Lung (tissue), 17 donors: ENCODE measurements at places on chromosomes 5 and 9. TPM values are rescaled to one million over a fixed set of nuclear protein-coding genes. Genes with fewer than 3 reads are reported as not detected.
A peak's percentile ranks its signal among the peaks of the same experiment; 100 is the strongest.

DNA sequence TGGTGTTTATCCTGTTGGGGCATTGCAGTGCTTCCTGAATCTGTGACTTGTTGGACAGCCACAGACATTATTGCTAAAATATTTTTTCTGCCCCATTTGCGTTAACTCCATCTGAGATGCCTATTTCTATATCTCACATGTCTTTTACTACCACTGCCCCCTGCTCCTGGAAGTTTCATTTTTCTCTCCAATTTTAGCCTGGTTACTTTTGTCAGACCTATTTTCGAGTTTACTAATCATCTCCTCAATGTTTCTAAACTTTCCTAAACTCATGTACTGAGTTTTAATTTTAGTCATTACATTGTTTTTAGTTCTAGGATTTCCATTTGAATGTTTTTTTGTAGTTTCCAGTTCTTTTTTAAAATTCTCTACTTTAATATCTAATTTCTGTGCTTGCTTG is 17.6 kb downstream of the HAPLN1 start:
- DNase-seq: no peak

DNA sequence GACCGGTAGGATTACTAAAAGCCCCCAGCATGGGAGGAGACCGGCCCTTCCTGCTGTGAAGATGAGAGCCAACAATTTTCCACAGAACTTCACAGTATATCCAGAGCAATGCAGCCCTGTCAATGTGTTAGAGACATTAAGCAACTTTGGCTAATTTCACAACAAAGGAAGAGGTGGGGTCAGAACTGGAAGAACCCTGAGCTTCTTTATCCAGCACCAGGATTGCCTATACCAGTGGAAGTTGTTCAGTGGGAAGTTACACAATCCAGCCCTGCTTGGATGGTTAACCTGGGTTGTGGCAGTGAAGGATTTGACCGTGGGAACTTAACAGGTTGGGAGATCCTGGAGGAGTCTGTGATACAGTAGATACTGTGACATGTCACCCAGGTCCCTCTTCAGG is 197.0 kb downstream of the FBN2 start:
- no peak for DNase-seq

- no peak for DNase-seq
Observed at GRCh38 chr5:127518319-127518621, 830 bp downstream of the PRRC1 start.

DNA sequence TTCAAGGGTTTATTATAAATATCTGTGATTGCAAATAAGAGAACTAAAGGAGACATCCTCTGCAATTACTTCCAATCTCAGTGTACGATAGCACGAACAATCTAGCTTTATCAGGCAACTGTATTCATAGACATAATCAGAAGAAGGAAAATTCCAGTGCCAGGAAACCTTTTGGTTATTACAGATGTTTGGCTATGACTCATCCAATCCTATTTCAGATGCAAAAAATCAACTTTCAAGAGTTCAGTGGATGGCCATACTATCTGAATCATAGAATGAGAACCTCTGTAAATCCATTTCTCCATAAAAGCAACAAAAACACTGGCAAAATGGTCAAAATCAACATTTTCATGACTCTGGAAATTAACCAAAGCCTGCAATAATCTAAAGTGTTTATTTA is 37.9 kb downstream of the GAS1 start:
- no peak for DNase-seq

The FRMD3 gene
- polyA plus RNA-seq: 1.6 TPM

DNA sequence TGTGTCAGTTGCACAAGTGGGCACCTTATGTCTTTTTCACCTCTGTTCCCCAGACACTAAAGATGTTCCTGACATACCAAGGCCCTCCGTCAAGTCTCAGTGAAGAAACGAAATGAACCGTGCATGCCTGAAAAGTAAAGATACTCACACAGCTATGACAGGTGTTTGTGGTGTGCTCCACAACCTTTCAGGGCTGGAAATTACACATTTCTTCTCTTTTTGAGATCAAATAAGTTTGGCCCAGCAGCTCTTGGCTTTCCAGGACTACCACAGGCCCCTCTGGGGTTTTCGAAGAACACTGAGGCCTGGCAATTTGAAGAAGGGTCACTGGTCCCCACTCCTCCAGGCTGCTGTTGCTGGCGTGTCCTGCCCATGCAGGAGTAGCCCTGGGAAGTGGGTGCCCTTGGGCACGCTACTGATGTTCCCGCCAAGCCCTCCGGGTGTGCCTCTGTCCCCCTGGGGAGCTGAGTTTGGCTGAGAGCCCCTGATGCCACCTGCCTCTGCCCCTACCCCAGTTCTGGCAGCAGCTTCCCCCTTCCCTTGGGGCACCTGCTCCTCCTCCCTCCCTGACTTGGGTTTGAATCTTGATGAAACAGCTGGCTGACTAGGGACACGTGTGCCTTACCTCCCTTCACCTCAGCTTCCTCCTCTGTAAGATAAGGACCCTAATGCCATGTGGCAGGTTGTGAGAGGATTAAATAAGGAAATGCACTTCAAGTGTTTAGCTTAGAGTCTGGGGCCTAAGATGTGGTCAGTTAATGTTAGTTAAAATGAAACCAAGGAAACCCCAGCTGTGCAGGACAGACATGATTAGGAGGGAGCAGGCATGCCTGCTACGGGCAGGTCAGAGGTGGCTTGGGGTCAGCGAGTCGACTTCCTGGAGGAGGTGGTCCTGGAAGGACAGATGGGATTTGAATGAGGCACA is 49.1 kb upstream of the GADD45G start:
- DNase-seq: no peak

The KLHL9 gene
- polyA plus RNA-seq: 6.5 TPM

- DNase-seq: peak; percentile 58
Observed at GRCh38 chr5:81749561-81750307, 1.2 kb downstream of the SSBP2 start.

The COL23A1 gene
- polyA plus RNA-seq: 1.1 TPM

The IL3 gene
- not detected for polyA plus RNA-seq

The PROP1 gene
- not detected for polyA plus RNA-seq

The RASEF gene
- polyA plus RNA-seq: 6.4 TPM

GRCh38 chr9:124590889-124591641 is 83.9 kb upstream of the NR5A1 start:
- peak; percentile 46 for DNase-seq

The ZNF474 gene
- 0.94 TPM for polyA plus RNA-seq

DNA sequence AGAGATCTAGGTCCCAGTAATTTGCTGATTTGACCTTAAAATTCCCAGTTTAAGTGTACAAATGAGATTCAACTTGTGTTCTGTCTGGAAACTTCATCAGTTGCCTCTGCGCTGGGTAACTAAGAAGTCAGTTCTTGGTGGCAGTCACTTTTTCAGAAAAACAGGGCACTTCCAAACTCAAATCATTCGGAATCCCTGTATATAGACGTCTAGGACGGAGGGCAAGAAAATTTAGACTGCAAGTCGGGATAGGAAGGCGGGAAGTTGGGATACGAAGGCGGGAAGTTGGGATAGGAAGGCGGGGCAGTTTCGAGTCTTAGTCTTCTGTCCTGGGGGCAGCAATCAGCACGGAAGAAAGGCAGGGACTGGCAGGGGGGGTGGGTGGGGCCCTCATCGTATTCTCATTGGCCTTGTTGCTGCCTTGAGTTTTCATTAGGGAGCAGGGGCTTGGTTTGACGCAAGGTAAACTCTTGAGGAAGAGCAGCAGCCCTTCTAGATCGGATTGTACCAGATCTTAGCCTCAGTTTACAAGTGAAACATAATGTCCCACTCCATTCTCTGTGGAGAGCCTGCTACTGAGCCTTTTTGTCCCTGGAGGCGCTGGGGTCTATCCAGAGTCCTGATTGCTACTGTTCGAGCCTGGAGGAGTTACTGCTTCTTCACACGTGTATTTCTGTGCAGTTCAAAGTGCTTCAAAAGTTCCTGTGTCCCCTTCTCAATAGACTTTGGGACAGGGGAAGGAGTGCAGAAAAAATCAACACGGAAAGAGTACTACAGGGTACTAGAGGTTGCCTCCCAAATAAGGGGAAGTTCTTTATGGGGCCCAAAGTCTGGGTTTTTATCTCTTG is 2.7 kb upstream of the PURA start:
- no peak for DNase-seq

The TAF7 gene
- polyA plus RNA-seq: 76.2 TPM

- no peak for DNase-seq
Observed at GRCh38 chr9:8365029-8365428, 565.5 kb upstream of the DMAC1 start.
